CD4-positive, alpha-beta T cell treated with Interleukin-15 for 1 hour (primary cell): ENCODE measurements at places on chromosomes 12 and 14.

- DNase-seq = no peak
These were observed 36.5 kb downstream of the RILPL1 start for GRCh38 chr12:123497065-123497464.

- DNase-seq = no peak
These were observed 1.4 kb upstream of the GTF2A1 start for GRCh38 chr14:81222126-81222525.

DNA sequence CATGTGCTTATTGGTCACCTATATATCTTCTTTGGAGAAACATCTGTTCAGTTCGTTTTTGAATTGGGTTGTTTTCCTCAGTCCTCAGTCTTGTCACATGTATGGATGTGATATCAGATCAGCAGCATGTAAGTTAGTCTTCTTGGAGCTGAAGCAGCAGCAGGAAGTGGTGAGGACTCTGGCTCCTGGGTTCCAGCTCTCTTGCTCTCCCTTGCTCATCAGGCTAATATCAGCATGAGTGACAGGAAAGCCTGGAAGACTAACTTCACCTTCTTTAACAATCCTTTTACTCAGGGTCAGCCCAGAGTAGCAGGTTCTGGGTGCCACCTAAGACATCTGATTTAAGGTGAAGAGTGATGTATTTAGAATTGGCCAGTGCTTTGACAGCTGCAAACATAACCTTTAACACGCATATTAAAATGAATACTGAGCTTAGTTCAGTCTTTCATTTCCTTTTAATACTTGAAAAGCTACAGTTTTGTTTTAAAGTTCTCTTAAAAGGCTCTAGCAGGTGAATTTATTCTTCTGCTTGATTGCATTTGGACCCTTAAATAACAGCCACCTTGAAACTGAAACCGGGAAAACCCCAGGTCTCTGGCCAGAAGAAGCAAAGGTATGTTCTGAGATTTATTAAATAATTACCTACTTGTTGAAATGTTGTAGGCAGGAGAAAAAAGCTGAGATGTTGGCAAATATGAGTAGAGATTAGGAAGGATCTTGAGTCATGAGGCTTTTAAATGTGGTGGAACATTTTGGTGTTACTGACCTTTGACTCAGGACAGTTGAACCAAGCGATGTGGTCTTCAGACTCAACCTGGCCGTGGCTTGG is 54.3 kb downstream of the DRAM1 start:
- no peak for DNase-seq

GRCh38 chr12:28415755-28416154 is 225.5 kb downstream of the CCDC91 start:
- no peak for DNase-seq

GRCh38 chr12:70788774-70789173 is 131.8 kb downstream of the PTPRR start:
- no peak for DNase-seq

- no peak for DNase-seq
These were observed 23.6 kb downstream of the TRHDE start for GRCh38 chr12:72295744-72296143.

GRCh38 chr12:110165540-110166159 is 41.5 kb downstream of the IFT81 start:
- DNase-seq = no peak

- no peak for DNase-seq
These were observed 164.9 kb downstream of the NAV3 start for GRCh38 chr12:77995436-77996167.

- DNase-seq = no peak
These were observed 67.2 kb downstream of the GNS start for GRCh38 chr12:64691795-64692583.

GRCh38 chr12:39443929-39444209 is 949 bp upstream of the KIF21A start:
- DNase-seq = no peak

DNA sequence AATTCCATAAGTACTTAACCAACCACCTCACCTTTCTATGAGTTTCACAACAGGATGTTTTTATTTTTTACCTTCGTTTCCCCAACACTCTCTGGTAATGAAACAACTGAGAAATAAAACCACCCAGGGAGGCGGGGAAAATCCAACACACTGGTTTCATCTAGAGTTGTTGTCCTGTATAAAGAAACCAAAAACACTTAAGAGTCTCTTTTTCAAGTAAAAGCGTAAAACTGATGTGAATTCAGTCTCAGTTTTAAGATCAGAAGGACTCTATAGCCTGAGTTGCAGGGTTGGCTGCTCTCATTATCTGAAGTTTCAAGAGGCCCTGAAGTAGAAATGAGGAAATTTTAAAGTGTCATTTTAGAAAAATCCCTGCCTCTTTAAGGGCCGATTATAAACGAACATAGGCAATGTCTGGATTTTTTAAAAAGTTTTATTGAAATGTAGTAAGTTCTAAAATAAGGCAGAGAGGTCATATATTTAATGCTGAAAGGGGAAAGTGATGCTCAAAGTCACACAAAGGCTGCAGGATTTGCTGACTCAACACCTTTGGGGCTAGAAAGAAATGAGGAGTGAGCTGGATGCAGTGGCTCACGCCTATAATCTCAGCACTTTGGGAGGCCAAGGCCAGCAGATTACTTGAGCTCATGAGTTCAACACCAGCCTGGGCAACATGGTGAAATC is 27.2 kb downstream of the HIGD1C start:
- no peak for DNase-seq

- peak; percentile 53 for DNase-seq
These were observed 715 bp downstream of the CACNB3 start for GRCh38 chr12:48818831-48819590.

- no peak for DNase-seq
These were observed 34.7 kb downstream of the SPTB start for GRCh38 chr14:64844969-64845536.

DNA sequence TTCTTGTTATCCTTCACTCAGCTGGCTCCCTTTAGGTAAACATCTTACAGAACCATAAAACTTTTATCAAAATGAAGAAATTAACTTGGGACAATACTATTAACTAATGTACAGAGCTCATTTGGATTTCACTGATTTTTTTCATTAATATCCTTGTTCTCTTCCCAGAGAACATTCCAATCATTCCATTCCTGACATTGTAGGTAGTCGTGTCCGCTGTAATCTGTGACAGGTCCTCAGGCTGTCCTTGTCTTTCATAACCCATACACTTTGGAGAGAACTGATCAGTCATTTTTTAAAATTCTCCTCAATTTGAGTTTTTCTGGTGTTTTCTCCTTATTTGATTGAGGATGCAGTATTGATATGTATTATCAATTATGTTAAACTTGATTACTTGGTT is 916.8 kb downstream of the GALC start:
- DNase-seq = no peak

DNA sequence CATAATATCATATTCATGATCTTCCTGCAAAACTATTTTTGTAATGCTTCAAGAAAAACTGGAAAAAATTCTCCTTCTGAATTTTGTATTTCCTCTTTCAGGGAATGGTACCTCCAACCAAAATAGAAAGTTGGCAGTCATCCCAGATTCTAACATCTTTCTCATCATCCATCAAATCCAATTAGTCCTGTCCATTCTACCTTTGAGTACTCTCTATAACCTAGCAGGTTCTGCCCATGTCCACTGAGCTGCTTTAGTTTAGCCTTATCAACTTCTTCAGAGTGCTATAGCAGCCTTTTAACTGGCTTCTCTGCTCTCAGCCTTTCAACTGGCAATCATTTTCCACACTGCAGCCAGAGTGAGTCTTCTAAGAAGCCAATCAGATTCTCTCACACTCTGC is 236.2 kb downstream of the AKAP6 start:
- no peak for DNase-seq

- DNase-seq = no peak
These were observed 26.0 kb downstream of the PELI2 start for GRCh38 chr14:56144176-56144575.

DNA sequence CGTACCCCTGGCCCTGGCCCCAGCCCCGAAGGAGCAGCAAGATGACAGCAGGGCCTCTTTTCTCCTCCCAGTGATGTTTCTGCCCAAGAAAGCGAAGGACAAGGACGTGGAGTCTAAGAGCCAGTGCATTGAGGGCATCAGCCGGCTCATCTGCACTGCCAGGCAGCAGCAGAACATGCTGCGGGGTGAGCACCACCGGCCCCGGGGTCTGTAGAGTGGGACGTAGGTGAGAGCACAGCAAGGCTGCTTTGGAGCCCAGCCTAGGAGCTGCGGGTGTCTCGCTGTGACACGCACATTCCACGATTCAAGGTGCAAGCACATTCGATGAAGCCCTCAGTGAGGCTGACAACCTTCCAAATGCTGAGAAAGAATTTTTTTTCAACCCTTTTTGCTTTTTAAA is 5.2 kb upstream of the TEX22 start:
- DNase-seq = no peak

DNA sequence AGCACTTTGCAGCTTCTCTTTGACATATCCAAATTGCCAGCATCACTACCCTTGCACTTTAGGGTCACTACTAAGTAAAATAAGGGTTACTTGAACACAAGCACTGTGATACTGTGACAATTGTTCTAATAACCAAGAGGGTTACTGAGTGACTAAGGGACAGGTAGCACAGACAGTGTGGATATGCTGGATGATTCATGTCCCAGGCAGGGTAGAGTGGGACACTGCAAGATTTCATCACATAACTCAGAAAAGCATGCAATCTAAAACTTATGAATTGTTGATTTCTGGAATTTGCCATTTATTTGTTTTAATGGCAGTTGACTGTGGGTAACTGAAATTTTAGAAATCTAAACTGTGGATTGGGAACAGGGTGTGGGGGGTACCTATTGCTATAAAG is 218.8 kb downstream of the KITLG start:
- DNase-seq = no peak

- peak; percentile 68 for DNase-seq
These were observed 24.8 kb downstream of the KLRK1 start for GRCh38 chr12:10364815-10365622.

GRCh38 chr12:93086288-93086727 is 157.2 kb upstream of the EEA1 start:
- DNase-seq = no peak

DNA sequence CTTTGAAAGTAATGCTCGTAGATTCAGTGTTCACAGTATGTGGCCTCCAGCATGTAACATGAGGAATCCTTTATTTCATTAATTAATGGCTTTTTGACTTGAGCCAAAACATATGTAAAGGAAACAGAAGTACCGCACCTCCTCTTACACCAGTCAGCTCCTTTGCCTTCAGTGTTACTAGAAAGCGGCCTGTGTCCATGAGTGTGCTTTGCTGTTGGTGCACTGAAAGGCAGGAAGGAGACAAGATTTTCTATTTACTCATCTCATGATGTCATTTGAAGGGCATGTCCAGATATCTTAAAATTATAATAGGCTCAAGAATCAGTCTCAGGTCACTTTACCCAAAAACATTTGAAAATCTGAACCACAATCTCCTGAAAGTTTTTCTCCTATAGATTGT is 9.9 kb upstream of the CCT2 start:
- DNase-seq = no peak

GRCh38 chr12:8668441-8668840 is 5.8 kb upstream of the MFAP5 start:
- no peak for DNase-seq

- DNase-seq = no peak
These were observed 395.2 kb upstream of the DCN start for GRCh38 chr12:91577586-91578539.
